ENCODE measurements at places on chromosomes 3 and 15.

- no peak for DNase-seq
Measured at GRCh38 chr3:193922034-193922774, 213.7 kb upstream of the HES1 start.

GRCh38 chr3:192382861-192383260 is 344.5 kb downstream of the FGF12 start:
- no peak for DNase-seq

- no peak for DNase-seq
Measured at GRCh38 chr3:159669766-159670165, 318.9 kb upstream of the IL12A start.

DNA sequence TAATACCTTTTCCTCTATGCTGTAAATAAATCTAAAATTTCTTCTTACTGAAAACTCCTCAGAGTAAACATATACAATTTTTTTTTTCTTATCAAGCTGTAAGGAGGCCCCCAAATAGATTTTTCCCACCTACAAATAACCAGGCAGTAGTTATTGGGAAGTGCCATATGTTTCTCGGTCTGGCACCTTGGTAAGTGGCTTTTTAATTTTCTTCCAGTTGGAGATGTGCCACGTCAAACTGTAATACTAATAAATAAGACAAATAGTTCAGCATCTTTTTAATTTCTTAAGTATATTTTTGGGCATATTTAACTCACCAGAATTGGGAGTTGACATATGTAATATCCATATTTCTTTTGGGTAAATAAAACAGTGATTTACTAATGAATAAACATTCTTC is 346.3 kb downstream of the DIPK2A start:
- DNase-seq = no peak

- DNase-seq = no peak
Measured at GRCh38 chr15:25241241-25241801, 197.5 kb downstream of the UBE3A start.

DNA sequence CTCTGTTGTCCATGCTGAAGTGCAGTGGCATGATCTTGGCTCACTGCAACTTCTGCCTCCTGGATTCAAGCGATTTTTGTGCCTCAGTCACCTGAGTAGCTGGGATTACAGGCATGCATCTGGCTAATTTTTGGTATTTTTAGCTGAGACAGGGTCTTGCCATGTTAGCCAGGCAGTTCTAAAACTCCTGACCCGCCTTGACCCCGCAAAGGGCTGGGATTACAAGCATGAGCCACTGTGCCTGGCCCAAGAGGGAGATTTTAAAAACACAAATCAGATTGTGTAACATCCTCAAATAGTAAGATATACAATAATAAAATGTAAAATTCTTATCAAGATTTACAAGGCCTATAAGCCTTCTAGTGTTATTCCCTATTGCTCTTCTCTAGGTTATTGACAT is 62.5 kb upstream of the PHLDB2 start:
- DNase-seq = no peak

DNA sequence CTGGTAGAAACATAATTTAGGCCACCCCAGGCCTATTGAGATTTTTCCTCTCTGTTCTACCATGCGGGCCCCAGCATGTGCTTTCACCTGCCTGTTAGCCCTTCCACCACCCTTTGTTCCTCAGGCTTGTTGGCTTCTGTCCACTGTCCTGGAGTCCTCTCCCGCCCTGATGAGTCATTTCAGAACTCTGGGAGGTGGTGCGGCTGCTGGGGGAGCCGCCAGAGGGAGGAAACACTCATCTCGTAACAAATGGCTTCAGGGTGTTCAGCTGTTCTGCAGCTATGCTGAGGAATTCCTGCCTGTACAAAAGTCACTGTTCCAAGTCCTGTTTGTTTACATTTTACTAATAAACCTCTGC is 36.3 kb downstream of the LRTM1 start:
- DNase-seq = peak; percentile 55

- DNase-seq = no peak
Measured at GRCh38 chr3:43289401-43289800, 3.1 kb downstream of the SNRK start.

- DNase-seq = no peak
Measured at GRCh38 chr3:5276934-5277333, 89.4 kb downstream of the EDEM1 start.

- no peak for DNase-seq
Measured at GRCh38 chr3:108221393-108221792, 831 bp downstream of the IFT57 start.

DNA sequence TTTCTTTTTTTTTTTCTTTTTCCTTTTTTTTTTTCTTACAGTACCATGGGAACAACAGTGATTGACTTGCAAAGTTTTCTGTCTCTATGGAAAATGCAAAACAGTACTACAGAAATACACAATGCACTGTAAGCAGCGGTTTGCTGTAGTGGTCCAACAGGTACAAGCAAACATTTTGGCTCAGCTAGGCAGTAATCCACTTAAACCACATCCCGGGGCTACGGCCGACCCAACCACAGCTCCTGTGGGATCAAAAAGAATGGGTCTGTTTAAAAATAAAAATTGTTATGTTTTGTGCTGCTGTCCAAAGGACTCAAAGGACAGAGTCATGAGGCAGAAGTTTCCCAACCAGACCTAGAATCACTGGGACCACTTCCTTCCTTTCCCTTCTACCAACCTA is 667.1 kb upstream of the ADAMTS9 start:
- DNase-seq = no peak

DNA sequence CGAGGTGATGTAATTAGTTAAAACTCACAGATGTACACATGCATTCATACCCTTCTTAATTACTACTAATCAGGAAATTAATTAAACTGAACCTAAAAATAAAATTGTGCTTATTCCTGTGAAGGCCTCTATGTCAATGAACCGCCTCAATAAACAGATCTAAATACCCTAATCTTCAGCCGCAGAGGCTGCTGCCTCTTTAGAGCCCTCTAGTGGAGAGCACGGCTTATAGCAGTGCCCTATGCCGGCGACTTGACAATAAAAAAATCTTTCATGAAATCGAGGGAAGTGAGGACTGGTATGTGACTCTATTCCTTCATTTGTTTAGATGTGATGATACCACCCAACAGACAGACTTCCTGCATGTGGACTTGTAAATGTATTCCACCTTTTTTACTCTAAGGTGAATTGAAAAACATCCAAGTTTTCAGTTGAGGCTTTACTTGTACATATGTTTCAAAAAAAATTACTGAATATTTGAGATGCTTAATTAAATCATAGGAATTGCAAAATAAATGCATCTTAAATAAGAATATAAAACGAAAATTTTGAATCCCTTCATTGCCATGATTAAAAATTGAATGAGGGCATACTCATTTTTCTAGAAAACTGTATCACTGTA is 8.3 kb upstream of the EPHA3 start:
- peak; percentile 59 for DNase-seq

GRCh38 chr3:193593668-193594030 is 641 bp downstream of the OPA1 start:
- no peak for DNase-seq

DNA sequence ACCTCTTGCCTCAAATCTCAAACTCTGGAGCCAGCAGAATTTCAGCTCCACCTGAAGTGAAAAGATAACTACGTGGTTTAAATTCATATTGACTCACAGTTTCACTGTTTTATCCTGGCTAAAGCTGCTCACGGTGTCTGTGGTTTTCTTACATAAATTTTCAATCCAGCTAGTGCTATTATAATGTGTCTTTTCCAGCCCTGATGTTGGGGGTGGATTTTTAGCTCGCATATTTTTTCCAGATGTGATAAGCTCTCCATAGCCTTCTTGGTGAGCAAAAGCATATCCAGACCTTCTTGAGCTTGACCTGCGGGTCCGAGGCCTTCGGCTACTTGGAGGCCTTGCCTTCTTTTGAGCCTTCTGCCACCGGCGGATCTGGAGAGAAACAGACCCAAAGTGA is 239.3 kb downstream of the DTWD1 start:
- no peak for DNase-seq

DNA sequence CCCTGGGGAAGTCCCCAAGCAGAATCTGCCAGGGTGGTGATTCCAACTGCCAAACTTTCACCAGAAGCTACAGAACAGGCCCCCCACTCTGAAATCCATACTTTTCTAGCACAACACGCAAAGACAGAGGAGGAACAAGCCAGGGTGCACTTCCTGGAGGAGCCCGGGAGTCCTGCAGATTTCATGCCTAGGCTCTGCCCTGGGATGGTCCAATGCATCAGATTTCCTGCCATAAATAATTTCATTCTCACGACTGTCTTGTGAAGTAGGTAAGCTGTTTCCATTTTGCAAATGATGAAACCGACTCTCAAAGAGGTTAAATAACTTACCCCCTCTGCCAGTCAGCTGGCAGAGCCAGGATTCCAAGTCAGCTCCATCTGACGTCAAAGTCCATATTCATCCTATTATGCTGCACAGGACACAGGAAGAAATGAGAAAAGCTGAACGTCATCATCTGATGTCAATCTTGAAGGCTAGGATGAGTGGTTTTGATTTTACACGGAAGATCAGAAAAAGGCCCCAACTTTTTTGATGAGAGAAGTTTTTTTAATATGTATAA is 134.8 kb upstream of the IGF1R start:
- no peak for DNase-seq

- DNase-seq = no peak
Measured at GRCh38 chr3:74506246-74506645, 108.2 kb downstream of the CNTN3 start.

DNA sequence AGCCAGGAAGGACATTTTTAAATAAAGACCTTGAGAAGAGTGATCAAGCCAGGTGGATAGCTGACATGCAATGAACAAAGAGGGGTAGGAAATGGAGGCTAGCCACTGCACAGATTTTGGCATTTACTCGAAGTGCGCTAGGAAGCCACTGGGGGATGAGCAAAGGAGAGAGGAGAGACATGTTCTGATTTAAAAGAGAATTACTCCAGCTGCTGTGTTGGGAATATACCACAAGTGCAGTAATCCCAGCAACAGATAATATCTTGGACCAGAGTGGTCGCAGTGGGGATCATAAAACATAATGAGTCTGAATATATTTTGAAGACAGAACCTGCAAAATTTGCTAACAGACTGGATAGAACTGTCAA is 19.9 kb downstream of the KPNA4 start:
- DNase-seq = no peak

DNA sequence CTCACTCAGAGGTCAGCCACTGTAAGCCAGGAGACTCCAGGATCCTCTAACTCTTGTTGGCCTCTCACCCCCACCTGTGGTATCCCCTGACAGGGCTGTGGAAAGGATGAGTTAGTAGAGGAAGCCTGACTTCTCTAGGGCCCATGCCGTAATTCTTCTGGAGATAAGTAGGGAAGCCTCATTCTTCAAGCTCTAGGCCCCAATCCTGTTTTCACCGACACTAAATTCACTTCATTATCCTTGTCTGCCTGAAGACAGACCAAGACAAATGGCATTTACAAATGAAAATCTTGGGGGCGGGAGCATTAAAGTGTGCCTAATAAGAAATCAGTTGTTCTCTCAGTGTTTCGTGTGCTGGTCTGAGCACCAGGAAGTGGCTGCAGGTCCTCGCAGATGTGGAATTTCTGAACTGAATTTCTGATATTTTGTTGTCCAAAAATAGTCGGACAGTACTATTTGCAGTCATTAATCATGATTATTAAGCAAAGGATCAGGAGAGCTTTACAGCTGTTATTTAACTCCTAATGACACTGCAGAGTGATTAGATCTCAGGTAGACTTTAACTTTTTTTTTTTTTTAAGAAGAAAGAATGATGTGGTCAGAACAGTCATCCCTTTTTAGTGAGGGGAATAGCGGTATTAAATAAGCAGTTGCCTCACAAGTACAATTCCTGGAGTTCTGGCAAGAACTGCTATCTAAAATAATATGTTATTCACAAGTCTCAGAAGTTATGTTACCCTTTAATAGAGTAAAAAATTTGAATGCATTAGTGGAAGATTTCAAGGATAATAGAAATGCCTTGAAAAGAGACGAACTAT is 58.4 kb downstream of the RBMS3 start:
- DNase-seq = no peak

DNA sequence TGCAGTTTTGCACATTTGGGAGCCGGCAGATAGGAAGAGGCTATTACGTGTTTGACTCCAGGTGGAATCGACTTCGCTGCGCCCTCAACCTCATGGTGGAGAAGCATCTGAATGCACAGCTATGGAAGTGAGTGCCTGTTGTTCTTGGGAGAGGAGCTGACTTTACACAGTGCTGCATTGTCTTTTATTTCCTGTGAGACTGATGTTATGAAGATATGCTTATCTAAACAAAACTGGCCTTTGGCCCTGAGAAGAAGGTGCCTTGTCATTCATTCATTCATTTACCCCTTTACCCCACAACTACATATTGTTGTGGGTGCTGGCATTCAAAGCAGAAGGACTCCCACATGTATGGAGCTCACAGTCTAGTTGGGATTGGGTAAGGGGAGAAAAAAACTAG is 32.6 kb downstream of the PSMD6 start:
- DNase-seq = no peak

DNA sequence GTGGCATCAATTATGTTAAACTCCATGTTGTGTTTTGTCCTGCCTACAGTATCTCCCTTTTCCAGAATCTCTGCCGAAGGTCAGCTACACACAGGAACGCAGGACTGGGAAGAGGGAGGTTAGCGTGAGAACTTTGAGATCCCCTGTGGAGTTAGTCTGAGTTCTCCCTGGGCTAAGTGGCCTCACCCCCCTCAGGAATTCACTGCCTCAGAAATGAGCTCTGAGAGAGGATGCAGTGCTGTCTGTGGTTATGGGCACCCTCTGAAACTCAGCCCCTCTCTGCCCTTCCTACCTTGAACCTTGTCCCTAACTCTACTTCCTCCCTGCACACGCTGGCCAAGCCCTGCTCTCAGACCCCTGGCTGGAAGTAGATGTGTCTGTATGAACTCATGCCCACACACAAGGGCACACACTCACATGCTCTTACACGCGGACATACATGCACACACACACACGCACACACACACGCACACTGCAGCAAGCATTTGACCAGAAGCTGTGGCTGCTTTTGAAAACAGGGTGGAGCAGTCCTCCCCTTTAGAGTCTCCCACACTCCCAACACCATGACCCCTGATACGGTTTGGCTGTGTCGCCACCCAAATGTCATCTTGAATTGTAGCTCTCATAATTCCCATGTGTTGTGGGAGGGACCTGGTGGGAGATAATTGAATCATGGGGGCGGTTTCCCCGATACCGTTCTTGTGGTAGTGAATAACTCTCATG is 5.3 kb upstream of the VIPR1 start:
- no peak for DNase-seq

- no peak for DNase-seq
Measured at GRCh38 chr3:26838026-26838425, 215.5 kb downstream of the LRRC3B start.

- no peak for DNase-seq
Measured at GRCh38 chr3:129211772-129212171, 28.1 kb upstream of the CNBP start.

DNA sequence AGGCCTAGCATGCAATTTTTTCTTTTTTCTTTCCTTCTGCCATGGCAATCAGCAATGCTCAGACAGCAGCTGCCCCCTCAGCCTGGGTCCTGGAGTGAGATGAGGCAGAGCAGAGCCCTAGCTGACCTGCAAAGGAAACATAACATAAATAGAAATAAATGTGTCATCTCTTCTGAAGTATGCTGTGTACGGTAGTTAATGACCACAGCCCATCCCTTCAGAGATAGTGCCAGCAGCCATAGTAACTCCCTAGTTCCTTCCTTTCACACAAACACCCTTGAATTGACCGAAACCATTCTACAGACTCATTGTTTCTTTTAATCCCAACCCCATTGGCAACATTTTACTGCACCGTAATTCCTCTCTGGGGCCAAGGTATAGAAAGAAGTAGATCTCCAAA is 8.4 kb upstream of the CD47 start:
- no peak for DNase-seq
